Fibroblast of lung (primary cell): ENCODE measurements at places on chromosomes 1 and 21. TPM values are rescaled to one million over a fixed set of nuclear protein-coding genes. Genes with fewer than 3 reads are reported as not detected.

GRCh38 chr21:25539606-25540005, 67.7 kb downstream of the MRPL39 start:
- no peak for DNase-seq

DNA sequence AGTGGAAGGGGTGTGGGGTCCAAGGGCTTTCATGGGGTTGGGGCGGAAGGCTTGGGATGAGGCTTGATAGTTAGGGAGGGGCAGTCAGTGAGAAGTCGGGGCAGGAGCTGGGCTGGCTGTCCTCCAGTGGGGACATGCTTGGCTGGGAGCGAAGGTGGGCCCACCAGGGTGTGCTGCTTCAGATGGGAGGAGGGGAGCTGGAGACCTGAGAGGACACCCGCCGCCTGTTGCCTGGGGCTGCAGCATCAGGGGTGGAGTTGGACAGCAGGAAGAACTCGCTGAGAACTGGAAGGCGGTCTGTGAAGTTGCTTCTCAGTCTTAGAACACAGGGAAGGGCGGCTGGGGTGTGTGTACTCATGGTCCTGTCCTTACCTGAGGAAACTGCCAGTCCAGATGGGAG, 1.6 kb downstream of the THEM5 start:
- no peak for DNase-seq

DNA sequence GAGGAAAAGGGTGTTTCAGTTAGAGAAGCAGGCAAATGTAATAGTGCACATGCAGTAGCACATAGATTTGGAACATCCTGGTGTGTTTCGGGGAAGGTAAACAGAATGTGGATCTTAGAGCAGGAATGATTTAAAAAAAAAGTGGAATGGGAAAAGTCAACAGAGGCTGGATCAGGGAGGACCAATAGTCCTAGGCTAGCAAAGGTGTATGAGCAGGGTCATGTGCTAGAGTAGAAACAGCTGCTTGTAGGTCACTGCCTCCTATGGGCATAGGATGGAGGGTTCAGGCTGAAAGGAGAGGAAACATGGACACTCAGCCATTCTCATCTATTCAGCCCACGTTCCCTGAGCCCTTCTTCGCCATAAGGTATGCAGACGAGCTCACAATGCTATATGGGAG, 3.7 kb upstream of the KPNA6 start:
- DNase-seq = no peak

DNA sequence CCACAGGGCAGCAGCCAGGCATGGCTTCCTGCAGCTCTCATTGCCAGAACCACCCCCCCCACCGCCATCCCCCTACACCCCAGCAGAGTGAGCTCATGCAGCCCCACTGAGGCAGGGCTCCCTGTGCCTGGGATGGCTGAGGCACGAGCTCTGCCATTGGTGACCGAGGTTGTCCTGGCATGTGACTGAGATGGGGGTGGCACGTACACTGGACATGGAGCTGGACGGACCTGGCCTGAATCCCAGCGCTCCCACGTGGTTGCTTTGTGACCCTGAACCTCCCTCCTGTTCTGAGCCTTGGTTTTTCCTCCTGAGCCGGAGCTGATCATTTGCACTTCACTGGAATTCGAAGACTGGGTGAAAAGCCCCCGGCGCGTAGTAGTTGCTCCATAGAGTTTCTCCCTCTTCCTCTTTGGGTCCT, 28.3 kb downstream of the ALPL start:
- no peak for DNase-seq

- DNase-seq = no peak
These were observed 87.5 kb downstream of the ATP5PO start for GRCh38 chr21:33828083-33828482.

DNA sequence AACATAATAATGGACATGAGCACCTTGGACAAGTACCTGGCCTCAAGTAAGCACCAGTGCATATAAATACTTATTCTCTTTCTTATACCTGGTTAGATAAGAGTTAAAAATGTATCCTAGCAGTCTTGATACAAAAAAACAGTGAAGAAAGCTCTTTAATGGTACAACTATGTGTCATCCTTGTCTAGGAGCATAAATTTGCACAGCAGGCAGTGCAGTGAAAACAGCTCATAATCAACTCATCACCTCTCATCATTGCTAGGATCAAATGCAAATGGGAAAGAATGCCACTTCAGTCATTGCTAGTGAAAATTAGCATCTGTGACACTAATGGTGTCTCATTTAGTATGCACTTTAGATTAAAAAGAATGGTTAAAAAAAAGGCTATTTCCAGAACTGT, 7.6 kb downstream of the SAMSN1 start:
- no peak for DNase-seq

DNA sequence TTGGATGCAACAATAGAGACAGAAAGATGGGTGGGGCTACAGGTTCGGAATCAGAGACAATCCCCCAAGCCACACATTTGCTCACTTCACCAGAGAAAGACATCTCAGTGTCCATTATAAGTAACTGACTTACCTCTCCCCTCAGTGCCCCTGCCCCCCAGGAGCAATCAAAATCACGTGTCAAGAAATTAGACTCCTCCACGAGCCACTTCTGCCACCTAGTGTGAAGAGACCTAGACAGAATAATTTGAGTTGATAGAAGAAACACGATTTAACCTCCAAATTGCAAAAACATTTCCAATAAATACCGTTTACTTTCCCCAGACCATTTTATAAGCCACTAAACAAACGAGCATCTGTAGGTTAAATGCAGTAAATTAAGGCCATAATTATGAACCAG, 123.2 kb downstream of the SLC30A10 start:
- DNase-seq = no peak

DNA sequence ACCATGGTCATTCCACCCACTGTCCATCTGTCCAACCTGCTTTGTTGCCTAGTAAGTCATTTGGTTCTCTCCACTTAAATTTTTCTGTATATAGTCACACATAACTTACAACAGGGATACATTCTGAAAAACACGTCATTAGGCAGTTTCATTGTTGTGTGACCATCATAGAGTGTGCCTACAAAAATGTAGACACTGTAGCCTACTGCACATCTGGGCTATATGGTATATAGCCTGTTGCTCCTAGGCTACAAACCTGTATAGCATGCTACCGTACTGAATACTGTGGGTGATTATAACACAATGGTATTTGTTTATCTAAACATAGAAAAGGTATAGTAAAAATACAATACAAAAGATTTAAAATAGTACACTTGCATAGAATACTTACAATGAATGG, 10.0 kb upstream of the NPL start:
- DNase-seq = no peak

DNA sequence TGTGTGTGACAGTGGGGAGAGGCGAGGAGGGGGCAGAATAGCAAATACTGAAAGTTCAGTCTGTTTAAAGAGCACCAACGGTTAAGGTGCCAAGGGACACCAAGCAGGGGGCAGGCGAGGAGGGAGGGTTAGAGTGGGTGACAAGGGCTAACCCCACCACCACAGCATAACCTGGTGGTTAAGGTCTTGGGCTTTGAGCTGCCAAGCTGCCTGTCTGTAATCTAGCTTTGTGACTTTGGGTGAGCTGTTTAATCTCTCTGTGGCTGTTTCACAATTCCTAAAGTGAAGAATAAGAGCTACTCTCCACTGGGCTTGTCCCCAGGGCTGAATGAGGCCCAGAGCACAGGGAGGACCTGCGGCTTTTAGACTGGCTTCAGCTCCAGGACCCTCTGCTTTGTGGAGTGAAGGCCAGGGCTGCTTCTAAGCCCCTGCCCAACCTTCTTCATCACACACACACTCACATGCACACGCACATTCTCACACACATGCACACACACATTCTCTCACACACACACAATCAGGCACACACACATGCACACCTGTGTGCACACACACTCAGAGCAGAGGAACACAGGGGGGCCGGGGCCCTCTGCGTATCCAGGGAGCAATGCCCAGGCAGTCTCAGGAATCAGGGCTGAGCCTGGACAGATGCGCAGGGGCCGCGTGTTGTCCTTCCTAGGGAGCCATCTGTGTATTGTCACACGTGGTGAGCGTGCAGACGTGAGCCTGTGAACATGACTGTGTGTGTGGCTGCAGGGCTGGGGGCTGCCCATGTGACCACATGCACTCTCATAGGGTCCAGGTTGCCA, 101.6 kb upstream of the TARDBP start:
- DNase-seq = no peak

DNA sequence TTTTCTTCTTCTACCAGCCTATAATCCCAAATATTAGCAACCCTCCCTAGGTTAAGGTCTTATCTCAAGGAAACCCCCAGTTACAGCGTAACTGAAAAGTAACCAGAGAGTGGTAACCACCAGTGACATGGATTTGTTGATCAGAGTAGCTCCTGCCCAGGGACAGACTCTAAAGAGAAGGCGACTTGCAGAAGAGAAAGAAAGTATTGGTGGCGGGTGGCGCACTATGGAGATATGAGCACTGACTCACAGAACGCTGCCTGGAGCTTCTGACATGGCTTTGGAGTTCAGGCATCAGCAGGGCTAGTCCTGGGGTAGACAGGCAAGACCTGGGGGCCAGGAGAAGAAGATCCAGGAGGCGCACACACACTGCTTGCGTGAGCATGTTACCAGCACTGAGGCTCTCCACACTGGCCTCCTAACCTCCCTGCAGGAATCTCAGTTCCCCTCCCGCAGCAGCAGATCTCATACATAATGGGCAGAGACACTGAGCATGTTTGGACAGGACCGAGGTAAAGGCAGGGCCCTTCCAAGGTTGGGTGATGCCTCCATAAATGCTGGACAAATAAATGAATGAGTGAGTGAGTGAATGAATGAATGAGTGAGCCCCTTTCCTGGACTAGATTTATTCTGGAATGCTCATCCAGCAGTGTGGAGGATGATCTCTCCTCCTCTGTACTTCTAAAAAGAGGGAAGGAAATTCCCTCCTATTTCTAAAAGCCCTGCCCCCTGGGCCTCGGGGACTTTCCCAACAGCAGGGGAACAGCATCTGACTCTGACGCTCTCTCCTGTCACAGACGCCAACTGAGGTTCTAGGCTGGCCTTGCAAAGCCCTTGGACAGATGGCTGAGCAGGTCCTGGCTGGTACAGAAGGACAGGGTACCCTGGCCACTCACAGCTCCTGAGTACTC, 175.5 kb downstream of the CLIC6 start:
- no peak for DNase-seq

DNA sequence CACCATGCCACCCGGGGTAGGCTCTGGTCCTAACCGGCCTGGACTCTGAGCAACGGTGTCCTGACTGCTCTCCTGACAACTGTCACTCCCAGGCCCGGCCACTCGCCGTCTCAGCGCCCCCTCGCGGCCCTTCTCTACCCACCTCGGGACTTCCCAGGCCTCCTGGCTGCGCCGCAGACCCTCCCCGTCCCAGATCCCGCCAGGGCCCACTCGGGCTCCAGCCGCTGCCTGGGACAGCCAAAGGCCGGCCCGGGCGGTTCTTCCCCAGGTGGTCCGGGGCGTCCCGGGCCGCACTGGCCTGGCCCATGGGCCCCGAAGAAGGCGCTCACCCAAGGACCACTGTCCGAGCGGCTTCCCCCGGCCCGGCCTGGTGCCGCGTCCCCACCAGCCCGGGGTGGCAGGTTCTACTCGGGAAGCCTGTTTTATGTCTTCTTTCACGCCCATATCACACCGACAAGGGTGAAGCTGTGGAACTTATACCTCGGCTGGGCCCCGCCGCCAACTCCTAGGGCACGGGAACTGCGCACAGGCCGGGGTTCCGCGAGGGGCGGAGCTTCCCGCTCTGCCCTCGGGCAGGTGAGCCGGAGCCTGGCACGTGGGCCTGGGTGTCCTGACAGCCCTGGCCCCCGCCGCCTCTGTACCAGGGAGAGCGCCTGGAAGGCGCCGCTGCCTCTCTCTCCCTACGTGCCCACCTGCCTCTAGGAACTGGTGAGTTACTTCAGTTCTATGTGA, 138.3 kb downstream of the TTLL7 start:
- DNase-seq = peak; percentile 43

DNA sequence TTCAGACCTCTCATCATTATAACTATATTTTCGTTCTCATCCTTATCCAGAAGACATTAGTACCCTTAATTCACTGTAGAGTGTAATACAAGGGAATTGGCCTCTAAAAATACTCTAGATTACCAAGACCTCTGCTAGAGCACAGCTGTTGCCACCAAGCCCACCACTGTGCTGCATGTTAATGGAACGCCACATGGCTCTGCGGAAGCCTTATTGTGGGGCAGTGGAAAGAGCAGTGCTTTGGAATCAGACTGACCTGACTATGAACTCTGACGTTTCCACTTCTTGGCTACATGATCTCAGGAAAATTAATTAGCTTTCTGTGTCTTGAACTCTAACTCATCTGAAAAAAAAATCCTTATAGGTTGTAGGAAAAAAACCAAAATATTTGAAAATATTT, 222.1 kb downstream of the LMX1A start:
- no peak for DNase-seq

DNA sequence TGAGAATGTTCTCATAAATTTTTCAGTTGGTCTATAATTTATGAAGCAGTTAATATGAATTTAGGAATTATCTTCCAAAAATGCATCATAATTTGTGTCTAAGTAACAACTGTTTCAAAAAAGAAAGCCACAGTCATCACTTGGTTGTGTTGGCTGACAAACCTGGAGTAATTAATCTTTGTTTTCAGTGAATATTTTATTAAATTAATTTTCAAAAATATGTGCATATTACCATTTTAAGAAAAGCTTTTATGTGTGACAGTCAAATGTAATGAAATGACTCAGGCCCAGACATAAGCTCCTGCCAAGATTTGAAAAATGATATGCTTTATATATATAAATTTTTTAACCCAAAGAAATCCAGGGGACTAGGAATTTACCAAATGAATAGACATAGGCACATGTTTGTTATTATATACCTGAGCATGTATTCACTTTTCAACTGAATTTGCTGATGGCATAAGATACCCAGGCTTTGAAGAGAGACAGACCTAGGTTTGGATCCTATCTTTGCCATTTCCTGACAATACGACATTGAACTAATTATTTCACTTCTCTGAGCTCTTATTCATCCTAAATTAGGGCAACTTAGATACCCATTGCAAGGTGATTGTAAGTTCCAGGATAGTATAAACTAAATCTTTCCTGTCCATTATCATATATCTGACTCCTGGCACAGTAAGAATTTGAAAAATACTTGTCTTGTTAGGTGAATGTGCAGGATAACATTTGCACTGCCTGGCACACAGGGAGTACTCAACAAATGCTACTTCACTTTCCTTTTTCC, 729.5 kb upstream of the ADGRL2 start:
- peak; percentile 5 for DNase-seq

WNT3A gene
- not detected in 2 replicates for total RNA-seq

GRCh38 chr21:14241297-14241696, 25.3 kb downstream of the RBM11 start:
- no peak for DNase-seq

TTLL7 gene
- 9.8 and 19.8 TPM in 2 replicates for total RNA-seq

GRCh38 chr1:3910857-3911845, 11.1 kb upstream of the C1orf174 start:
- peak; percentile 40 for DNase-seq

- peak; percentile 39 for DNase-seq
These were observed at the start of gene SYPL2 for GRCh38 chr1:109466452-109467300. TSS of gene SYPL2 (plus strand) at chr1:109466546. CDS start at chr1:109466844, 298 bp downstream.

DNA sequence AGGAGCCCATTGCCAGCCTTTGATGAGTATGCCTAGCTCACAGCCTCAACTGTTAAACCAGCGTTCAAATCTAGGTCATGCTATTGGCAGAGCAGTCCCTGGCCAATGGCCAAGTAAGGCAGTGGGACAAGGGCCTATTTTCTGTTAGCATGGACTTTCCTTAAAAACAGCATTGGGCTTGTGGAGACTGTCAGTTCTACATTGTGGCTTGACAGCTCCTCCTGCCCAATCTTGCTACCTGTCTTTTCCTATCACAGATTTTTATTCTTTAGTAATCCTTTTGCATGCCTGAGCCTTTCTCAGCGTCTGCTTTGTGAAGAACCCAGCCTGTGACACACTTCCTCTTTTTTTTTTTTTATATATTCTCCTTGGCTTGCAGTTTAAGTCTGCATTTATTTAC, 56.4 kb downstream of the DIP2A start:
- peak; percentile 57 for DNase-seq
